ENCODE measurements at places on chromosomes 6 and 20.

DNA sequence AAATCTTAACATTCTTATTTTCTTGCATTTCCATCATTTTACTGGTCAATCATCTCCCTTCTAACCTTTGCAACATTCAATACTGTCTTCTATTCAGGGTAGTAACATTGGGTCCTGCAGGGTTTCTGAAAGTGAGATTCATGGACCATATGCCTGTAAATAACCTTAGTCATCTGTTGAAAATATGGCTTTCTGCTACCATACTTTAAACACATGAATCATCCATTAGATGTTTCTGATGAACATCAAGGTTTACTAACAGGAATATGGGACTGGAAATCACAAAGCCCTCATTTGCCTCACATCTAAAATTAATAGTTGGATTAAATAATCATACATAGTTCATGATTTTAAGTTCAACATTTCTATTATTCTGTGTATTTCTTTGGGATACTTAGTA, 475.9 kb upstream of the MARCKS start:
- DNase-seq, result no peak

DNA sequence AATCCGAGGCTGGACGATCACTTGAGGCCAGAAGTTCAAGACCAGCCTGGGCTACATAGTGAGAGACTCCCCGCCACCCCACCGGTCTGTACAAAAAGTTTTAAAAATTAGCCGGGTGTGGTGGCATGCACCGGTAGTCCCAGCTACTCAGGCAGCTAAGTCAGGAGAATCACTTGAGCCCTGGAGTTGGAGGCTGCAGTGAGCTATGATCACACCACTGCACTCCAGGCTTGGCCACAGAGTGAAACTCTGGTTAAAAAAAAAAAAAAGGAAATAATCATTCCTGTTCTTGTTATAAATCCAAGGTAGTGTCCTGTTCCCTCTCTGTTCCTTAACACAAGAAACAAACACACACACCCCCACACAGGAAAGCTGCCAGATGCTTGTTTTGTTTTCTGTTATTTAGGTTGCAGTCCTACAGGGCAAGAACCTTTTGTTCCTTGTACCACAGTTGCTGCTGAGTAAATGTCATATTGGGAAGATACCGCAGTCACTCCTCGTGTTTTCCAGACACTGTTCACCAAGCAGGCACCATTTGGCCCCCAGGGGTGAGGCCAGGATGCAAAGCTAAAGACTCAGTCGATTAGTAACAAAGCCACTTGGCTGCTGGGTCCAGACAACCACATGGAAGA, 28.9 kb downstream of the ASIP start:
- DNase-seq, result peak; percentile 93

DNA sequence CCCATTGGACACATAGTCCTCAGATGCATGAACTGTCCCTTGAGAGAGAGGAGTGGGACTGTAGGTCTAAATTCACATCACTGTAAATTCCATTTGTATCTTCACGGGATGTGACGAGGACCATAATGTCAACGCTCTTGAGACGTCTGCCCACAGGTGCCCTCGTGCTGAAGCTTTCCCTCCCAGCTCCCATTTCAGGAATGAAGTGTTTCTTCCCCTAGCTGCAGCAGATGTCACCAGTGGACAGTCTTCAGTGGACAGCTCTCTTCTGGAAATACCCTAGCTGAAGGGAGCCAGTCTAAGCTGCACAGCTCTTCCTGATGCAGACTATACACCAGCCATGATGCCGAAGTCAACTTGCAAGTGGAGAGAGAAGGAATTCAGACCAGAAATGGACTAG, 217.4 kb upstream of the ECI2 start:
- DNase-seq, result no peak

DNA sequence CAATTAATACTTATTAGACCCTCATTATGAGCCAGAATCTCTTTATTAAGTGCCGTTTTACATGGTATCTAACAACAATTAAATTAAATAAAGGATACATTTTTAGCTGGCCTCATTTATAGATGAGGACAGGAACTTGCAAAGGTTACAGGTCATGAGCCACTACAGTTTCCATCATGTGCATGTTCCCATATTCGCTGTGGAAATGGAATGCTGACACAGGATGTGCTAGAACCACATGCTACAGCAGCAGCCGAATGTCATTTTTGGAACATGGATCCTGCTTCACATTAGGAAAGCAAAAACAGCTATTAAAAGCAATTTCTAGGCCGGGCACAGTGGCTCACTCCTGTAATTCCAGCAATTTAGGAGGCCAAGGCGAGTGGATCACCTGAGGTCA, 5.9 kb downstream of the SLC18B1 start:
- DNase-seq, result no peak

- DNase-seq, result no peak
Observed at GRCh38 chr6:125597411-125598253, 151.8 kb upstream of the HEY2 start.

- no peak for DNase-seq
Observed at GRCh38 chr6:31405996-31406395, 2.6 kb downstream of the MICA start.
